LoVo (cell line): ENCODE measurements at places on chromosomes 1 and 21.

- no peak for DNase-seq
Observed at GRCh38 chr1:36303650-36304360, 2.4 kb upstream of the SH3D21 start.

DNA sequence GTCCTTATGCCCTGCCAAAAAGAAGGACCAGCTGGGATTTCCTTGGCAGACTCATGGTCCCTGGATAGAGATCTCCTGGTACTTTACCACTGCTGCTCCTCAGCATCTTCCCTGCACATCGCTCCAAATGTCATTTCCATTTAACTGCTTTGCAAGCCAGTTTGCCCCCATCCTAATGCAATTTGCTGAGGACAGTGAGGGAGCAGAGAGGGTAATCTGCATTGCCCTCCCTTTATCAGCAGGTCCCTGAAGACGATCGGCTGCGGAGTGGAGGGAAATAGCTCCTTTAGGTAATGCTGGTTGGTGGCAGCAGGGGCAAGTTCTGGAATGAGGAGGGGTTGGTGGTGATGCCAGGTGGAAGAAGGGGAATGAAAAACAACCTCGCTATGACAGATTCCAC is 2.7 kb downstream of the PLXNA2 start:
- DNase-seq, result no peak

GRCh38 chr1:166980383-166980782 is 5.0 kb upstream of the ILDR2 start:
- no peak for DNase-seq

GRCh38 chr1:30618335-30618747 is 105.0 kb downstream of the MATN1 start:
- DNase-seq, result peak; percentile 35

DNA sequence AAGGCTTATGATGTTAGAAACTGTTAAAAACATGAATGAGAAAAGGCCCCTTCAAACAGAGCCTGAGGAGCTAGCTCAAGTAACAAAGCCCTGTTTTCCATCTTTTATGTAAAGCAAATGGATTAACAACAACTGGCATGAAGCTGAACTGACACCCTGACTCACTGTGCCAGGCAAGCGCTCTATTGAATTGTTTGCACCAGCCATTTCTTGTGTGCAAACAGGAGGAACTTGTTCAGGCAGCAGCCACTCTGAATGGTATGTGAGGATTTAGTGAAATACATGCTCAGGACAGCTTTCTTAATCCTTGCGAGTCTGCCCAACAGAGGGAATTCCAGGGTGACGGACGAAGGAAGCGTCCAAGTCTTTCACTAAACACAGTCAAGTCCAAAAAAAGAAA is 291.1 kb upstream of the ADGRL2 start:
- DNase-seq, result no peak

- DNase-seq, result no peak
Observed at GRCh38 chr21:30463713-30464112, 16.5 kb downstream of the KRTAP19-1 start.

GRCh38 chr1:116330846-116331245 is 42.2 kb upstream of the ATP1A1 start:
- DNase-seq, result no peak

GRCh38 chr1:39102537-39103327 is 76.6 kb downstream of the NDUFS5 start:
- DNase-seq, result peak; percentile 76

GRCh38 chr1:201506557-201507359 is at the start of gene CSRP1:
TSS of gene CSRP1 (minus strand) at chr1:201507123. CDS start at chr1:201496303, 10,820 bp downstream.
- peak; percentile 86 for DNase-seq

DNA sequence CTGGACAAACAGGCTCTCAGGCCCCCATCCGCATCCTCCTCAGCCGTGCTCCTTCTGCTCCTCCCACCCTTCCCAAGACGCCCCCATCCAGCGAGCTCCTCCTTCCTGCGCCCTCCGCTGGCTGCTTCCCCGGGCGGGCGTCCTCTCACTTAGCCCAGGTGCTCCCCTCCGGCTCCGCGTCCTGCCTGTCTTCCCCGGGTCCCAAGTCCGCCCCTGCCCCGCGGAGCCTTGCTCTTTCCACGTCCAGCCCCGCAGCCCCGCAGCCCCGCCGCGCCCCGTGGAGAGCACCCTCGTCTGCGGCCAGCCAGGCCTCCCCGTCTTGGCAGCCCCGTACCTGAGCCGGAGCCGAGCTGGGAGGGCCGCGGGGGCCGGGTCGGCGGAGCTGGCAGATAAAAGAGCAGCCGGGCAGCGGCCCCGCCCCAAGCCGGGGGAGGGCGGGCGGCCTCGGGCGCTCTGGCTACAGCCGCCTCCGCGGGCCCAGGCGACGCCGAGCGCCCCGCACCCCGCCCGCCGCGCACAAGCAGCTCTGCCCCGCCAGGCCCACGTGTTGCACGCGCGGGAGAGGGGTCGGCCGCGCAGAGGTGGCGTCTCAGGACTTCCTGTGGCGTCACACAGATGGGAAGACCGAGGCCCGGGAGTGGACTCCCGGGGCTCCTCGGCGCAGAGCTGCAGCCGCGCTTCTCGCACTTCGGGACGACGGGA is at the start of gene PAQR7:
TSS of gene PAQR7 (minus strand) at position 555 of the 702 bp plus-strand sequence. CDS start 11,869 bp downstream, outside the sequence.
- peak; percentile 75 for DNase-seq

DNA sequence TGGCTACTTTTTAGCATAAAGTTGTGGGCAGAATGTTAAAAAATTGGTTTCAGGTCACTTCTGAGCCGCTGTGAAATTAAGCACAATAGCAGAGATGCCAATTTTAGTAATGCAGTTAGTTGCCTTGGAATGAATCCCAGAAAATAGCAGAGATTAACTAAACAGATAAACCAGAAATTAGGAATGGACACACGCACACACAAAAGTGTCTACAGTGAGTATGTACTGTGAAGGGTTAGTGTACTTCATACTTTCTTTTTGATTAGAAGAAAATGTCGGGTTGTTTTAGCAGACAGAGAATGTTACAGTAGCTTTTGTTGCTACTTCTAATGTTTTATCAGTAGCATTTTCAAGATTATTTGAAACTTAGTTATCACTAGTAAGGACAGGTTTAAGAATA is 106.7 kb downstream of the LEPR start:
- DNase-seq, result no peak

- DNase-seq, result no peak
Observed at GRCh38 chr1:91679446-91679845, 178.8 kb downstream of the CDC7 start.

DNA sequence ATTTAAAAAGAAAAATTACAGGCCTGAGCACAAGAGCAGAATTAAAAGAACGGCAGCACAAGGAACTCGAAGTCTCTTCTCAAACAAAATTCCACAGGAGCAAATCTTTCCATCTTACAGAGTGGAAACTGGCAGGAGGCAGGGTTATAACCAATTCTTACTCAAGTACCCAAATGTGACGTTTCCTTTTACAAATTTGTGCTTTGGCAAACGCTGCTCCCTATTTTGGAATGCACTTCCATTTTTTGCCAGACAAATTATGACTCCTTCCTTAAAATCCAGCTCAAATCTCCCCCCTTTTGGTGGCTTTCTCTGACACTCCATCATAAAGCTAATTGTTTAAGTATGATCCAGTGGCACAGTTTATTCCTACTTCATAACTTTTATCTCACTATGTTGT is 7.8 kb downstream of the ERI3 start:
- DNase-seq, result no peak

GRCh38 chr1:184302346-184302745 is 84.5 kb upstream of the C1orf21 start:
- no peak for DNase-seq

DNA sequence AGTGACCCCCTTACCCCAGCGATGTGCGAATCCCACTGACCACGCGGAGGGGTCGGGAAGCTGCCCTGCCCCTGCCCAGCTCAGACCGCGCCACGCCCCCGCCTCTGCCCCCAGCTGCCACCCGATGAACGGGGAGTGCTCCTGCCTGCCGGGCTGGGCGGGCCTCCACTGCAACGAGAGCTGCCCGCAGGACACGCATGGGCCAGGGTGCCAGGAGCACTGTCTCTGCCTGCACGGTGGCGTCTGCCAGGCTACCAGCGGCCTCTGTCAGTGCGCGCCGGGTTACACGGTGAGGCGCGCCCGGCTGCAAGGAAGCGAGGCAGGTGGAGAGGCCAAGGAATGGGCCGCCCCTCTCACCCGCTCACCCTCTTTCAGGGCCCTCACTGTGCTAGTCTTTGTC is 11.9 kb upstream of the LRRC71 start:
- DNase-seq, result no peak

DNA sequence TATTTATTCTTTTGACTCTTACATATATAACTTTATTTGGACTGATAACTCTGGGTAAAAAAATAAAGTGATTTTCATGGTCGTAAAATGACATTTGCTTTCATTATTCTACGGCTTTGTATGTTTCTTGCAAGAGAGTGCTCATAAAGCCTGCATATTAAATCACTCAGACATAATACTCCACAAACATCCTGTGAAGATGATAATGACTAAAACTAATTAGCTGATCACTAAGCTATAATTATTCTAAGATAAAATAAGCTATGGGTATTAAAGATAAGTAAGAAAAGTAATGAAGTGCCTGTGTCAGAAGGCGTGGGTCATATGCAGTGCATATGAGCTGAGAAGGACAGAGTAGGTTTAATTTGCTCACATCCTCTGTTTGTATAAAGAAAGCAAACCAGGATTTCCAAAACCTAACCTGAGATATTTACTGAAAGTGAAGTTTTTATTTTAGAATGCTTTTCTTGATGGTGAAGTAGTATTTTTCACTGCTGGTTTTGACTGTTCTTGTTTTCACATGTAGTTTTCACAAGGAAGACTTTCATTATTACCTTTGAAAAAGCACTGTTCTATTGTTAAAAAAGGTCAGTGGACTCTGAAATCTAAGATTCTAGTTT is 278.8 kb downstream of the AMY1C start:
- no peak for DNase-seq

DNA sequence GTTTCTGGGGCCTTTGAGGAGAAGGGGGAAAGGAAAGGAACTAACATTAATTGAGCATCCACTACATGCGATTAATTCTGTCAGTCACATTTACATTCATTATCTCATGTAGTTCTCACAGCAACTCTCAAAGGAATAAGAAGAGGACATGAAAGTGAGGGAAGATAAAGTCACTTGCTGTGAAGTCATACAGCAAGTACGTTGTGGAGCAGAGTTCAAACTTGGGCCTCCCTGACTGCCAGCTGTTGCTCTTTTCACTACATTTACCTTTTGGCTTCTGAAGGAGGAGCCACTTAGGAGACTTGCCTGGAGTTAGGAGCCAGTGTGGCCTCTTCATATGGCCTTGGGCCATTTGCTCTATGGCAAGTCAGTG is 6.2 kb downstream of the ZNF691 start:
- no peak for DNase-seq

- no peak for DNase-seq
Observed at GRCh38 chr1:47942240-47942629, 55.0 kb downstream of the TRABD2B start.

DNA sequence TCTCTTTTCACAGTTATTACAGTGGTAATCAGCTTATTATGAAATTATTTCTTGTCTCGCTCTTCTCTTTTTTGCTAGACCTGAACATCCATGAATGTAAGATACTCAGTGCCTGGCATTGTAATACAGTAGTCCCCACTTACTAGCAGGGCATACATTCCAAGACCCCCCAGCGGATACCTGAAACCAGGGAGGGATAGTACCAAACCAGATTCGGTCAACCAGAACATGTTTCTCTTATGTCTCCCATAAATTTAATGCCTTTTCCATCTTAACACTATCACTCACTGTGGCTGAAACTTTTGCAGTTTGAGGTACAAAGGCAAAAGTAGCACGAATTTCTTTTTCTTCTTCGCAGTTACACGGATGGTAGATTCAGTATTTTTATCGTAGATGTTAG is 24.6 kb upstream of the B3GALT2 start:
- DNase-seq, result no peak

GRCh38 chr1:119387858-119388257 is 19.3 kb downstream of the HAO2 start:
- DNase-seq, result no peak

- no peak for DNase-seq
Observed at GRCh38 chr1:160112357-160112756, 3.2 kb upstream of the ATP1A2 start.

DNA sequence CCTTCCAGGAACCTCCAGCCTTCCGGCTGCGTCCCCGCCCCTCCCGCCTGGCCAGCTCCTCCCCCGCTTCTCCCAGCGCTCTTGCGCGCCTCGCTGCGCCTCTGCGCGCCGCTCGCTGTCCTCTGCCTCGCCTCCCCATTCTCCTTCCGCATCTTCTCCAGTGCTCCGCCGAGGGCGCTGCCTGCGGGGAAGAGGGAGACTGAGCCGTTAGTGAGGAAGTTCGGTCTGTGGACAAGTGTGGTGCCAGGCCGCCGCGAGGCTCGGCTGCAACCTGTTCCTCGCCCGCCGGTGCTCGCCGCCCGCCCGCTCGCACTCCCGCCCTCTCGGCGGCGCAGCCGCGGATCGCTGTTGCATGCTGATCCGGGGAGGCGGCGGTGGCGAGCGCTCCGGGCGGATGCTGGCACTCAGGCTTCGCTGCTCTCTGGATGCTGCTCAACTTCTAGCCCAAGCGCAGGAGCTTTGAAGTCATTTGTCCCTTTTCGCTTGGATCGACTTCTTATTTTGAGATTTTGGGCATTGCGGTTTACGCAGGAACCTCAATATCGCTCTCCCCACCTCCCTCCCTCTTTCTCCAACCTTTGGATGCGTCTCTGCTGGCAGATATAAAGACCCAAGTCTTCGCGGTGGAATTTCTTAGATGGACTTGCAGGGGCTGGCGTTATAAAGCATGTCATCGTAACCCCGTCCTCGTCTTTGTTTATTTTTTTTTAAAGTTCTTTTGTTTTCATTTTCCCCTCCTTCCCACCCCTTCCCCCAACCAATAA is 614 bp upstream of the CACNA1E start:
- no peak for DNase-seq

GRCh38 chr1:242870966-242871365 is 346.5 kb upstream of the PLD5 start:
- DNase-seq, result no peak

DNA sequence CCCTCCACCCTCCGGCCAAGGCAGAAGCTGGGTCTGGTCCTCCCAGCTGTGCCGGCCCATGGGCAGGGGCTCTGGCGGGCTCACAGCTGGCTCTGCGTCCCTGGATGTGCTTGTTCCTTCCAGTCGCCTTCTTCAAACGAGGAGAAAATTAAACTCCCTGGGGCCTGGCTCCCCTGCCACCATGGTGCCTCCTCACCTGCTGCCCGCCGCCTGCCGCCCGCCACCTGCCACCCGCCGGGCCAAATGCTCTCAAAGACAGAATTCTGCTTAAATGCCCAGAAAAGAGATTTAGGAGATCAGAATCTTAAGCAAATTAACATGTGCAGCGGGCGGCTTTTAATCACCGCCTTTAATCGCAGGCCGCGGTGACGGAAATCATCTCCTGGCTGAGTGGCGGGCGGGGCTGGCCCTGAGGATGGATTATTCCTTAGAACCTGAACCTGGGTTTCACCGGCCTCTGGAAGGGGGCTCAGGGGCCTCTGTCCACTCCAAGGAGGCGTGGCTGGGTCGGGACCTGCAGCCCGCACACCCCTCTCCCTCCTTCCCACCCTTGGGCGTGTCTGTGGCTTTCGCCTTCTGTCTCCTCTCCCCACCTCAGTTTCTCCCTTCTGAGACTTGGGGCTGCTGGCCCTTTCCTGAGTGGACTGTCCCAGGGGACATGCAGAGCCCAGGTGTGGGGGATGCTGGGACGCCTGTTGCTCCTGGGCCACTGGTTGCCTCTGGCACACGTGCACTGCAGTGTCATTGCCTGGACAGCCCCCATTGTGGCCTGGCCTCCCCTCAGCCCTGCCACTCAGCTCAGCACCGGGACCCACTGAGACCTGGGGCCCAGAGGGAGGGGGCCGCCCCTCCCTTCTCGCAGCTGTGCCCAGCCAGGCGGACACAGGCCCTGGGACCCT is 10.5 kb upstream of the PLCH2 start:
- no peak for DNase-seq

GRCh38 chr21:29669416-29669815 is 270.4 kb downstream of the GRIK1 start:
- DNase-seq, result no peak

- DNase-seq, result no peak
Observed at GRCh38 chr1:77832901-77833300, 53.5 kb downstream of the MIGA1 start.
